ENCODE measurements at places on chromosomes 7 and 10. TPM values are rescaled to one million over a fixed set of nuclear protein-coding genes. Genes with fewer than 3 reads are reported as not detected.

- DNase-seq: no peak
Observed at GRCh38 chr7:147912946-147913638, 677.5 kb upstream of the C7orf33 start.

The ZCWPW1 gene
- total RNA-seq: 0.43 TPM

The CYP2E1 gene
- 1.3 TPM for total RNA-seq

The PLEKHA8 gene
- total RNA-seq: 17.7 TPM

The ACSL5 gene
- total RNA-seq: 8.6 TPM

- DNase-seq: no peak
Observed at GRCh38 chr7:30201161-30201666, 66.4 kb downstream of the MTURN start.

GRCh38 chr10:100362570-100363496 is 15.8 kb downstream of the SCD start:
- DNase-seq: no peak

DNA sequence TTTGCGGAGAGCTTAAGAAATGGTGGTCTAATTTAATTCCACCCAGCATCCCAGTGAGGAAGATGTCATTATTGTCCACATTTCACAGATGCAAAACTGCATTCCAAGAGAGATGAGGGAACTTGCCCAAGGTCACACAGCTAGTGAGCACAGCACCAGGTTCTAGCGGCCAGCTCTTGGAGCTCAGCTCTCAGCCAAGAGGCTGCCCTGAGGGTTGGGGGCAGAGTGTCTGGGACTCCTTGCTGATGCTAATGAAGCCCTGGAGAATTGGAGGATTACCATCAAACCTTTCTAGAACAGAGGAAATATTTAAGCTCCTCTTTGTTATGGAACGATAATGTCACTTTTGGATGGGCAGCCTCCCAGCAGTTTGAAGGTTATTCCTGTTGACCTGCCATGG is 48.0 kb downstream of the PLPP4 start:
- no peak for DNase-seq

The ODAD2 gene
- total RNA-seq: 3.2 TPM

DNA sequence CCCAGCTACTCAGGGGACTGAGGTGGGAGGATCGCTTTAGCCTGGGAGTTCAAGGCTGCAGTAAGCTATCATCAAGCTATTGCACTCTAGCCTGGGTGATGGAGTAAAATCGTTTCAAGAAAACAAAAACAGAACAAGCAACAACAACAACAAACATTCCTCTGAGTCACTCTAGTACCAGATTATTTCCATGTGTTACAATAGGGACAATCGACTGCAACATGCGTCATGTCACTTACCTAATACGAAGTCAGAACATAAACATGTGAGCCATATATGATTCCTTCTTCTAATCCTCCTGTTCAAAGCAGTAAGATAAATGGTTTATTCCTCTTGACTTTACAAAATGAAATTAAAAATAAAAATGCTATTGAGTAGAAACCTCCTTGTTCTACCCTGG is 57.3 kb downstream of the ZNF438 start:
- DNase-seq: peak; percentile 73

The CARD11 gene
- under 0.01 TPM for total RNA-seq

DNA sequence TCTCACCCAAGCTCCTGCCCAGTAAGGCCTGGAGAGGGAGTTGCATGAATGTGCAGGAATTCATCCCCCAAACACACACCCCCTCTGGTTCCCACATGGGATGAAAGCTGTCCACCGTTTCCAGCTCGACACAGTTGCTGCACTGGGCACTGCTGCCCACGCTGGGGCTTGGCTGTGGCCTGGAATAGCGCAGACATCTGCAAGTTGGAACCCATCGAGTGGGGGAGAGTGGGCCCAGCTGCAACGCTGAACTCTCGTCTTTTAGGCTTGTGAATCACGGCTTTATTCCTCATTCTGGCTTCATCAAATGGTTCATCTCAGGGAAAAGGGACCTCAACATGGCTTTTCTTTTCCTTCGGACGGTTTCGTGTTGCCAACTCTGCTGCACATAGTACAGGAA is 264.7 kb downstream of the DNAJB6 start:
- DNase-seq: no peak

The MYPN gene
- 18.6 TPM for total RNA-seq

The IFIT1B gene
- total RNA-seq: not detected

DNA sequence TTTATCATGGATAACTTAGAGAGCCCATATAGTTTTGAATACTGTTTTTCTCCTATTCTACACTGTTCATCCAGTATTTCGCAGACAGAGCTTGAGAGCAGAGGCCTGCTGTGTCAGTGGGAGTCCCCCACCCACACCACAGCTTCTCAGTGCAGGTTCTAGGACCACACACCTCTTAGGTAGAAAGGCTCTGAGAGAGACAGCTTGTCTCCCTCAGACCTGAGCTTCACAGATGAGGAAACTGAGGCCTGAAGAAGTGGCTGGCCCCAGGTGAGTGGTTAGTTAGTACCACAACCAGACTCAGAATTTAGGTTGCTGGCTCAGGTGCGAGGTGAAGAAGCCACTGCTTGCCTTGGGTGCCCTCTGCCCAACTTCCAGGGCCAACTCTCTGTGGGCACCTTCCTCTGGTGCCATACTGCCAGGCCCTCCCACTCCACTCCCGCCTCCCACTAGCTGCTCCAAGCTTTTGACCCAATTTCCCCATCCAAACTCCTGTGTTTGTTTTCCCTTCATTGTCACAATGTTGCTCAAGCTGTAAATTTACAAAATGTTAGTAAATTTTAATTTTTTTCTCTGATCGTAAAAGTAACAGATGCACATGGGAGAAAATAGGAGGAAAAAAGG is 7.6 kb upstream of the HILPDA start:
- DNase-seq: no peak

The VSTM4 gene
- total RNA-seq: 4.7 TPM

DNA sequence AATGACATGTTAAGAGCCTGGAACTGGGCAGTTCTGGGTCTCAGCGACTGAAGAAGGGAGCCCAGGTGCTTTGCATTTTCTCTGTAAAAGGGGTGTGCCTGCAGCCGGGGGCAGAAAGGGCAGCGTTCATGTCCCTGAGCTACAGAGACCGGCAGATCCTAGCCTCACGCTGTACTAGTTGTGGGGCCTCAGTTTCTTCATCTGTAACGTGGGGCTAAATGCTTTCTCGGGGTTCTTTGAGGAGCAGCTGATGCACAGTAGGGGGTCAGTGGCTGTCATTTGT is 79.6 kb downstream of the NEURL1 start:
- no peak for DNase-seq

DNA sequence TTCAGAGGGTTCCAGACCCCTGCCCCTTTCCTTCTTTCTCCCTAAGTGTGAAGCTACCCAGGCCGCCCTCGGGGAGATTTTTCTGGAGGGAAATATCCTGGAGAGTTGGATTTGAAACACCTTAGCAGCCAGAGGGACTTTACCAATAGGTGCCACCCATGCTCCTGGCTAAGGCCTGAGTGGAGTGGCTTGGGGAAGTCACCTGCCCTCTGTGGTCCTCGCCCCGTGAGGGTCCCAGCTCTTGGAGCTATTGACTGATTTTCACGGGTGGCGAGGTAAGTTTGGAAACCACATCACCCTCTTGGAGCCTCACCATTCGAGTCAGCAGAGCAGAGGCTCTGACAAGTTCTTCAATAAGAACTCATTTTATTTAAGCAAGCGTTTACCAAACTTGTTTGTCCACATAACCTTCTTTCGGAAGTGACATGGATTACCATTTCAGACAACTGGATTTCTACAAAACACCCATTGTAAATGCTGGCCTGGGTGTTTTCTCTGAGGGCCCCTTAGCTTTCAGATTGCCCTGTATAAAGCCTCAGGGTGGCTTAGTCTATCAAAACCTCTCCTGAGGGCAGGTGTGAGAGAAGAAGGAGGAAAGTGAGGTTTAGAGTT is 20.4 kb downstream of the AQP1 start:
- DNase-seq: no peak

The SPOCK2 gene
- under 0.01 TPM for total RNA-seq

- no peak for DNase-seq
Observed at GRCh38 chr7:151075978-151076426, 4.6 kb downstream of the FASTK start.

GRCh38 chr7:16356301-16356958 is 64.9 kb downstream of the CRPPA start:
- DNase-seq: peak; percentile 40

The PRSS2 gene
- total RNA-seq: not detected

DNA sequence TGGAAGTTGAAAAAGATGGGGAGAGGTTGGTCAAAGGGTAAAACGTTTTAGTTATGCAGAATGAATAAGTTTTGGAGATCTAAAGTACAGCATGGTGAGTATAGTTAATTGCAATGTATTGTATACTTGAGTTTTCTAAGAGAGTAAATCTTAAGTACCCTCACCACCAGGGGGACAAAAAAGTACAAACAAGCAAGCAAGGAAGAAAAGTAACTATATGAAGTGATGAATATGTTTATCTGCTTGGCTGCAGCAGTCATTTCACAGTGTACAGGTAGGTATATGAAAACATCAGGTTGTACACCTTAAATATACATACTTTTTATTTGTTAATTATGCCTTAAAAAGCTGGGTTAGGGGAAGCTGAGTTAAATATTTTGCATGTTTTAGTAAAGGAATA is 157.3 kb downstream of the PCLO start:
- peak; percentile 3 for DNase-seq

DNA sequence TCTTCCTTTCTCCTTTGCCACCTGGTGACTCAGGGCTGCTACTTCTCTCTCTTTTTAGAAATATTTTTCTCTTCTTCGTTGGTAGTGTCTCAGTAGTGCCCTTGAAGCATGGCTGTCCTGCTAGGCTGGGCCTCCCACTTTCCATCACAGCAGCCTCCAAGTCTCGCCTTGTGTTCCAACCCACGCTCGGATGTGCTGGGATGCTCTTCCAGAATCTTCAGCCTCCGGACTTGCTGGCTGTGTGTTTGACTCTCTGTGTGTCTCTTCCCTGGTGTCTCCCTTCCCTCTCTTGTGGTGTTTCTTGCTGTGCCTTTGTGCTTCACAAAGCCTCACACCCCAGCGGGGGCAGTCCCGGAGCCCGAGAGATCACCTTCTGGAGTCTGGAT is 100.5 kb downstream of the INPP5A start:
- no peak for DNase-seq

The IFIT5 gene
- 36.7 TPM for total RNA-seq

- no peak for DNase-seq
Observed at GRCh38 chr7:37781156-37781555, 67.2 kb upstream of the NME8 start.

- no peak for DNase-seq
Observed at GRCh38 chr7:143444063-143444782, 970 bp downstream of the TAS2R60 start.

DNA sequence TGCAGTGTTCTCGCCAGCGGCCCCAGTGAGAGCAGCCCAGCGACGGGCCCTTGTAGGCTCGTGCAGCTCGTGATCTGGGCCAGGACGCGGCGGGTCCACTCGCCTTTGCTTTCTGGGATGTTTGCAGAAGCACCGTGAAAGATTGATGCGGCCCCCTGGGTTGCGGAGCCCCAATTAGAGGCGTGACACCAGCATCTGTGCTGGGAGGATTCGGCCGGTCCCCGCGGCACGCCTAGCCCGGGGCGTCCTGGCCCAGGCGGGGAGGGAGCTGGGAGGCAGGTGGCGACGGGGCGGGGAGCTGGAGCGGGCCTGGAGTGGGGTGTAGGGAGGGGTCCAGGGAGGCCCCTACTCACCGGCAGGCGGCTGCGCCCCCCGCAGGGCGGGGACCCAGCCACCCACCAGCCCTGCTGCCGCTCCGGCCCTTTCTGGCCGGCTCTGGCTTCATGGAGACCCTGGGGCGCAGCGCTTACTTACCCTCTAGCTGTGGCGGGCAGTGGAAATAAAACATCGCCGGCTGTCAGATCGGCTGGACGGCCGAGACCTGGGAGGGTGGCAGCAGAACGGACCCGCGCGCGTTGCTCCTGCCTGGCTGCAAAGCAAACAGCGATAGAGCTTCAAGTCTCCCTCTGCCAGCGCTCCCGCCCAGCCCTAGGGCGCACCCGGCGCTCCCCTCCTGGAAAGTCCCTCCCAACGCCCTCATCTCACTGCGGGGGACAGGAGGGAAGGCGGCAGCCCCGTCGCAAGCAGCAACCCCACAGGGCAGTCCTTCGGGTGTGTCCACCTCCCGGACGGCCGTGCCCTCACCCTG is 752 bp downstream of the DRGX start:
- DNase-seq: no peak

DNA sequence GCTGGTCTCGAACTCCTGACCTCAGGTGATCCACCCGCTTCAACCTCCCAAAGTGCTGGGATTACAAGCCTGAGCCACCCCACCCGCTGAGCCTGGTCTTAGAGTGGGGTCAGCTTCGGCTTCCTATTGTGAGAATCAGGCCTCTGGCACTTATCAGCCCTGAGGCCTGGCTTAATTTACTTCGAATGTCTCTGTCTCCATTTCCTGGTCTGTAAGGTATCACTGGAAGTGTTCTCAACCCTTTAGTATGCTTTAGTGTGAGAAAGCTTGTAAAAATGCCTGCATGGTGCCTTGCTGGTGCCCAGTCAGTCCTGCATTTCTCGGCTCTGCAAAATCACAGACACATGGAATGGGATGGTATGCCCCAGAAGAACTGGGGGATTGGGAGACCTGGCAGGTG is 671.4 kb upstream of the GALNT17 start:
- DNase-seq: no peak

DNA sequence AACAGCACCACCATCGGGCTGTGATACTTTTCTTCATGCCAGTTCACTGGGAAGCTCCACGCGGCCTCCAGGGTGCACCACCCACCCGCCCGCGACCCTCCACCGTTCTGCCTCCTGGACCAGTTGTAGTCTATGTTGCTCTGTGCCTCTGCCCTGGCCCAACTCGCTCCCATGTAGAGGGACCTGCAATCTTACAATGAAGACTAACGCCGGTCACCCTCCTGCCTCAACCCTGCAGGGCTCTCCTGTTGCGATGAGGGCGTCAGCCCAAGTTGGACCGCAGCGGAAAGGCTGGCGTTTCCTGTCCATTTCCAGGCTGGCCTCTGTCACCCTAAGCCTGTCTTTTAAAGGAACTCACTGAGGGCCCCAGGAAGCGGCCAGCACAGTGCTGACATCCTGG is 34.9 kb downstream of the IL15RA start:
- peak; percentile 16 for DNase-seq

DNA sequence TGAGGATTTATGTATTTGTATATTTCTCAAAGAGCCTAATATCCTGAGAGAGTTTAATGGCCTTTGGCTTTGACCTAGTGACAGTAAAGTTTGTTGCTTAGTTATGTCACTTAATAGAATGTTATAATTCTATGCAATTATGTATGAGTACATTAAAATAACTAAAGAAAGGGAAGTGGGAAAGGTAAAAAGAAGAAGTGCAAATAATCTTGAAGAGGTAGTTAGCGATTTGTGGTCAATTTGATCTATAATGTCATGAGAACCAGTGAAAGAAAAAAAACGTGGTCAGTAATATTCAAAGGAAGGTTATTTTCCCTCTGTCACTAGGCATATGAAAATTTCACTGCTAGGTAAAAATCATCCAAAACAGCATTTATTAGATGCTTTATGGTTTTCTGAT is 143.4 kb upstream of the LSM8 start:
- DNase-seq: no peak

GRCh38 chr10:111208951-111209350 is 132.1 kb downstream of the ADRA2A start:
- DNase-seq: no peak
